Caudate nucleus (tissue), 63 donors: ENCODE measurements at places on chromosomes 3 and 15.

- DNase-seq, result no peak
Measured at GRCh38 chr3:116849261-116849688, 139.7 kb downstream of the TUSC7 start.

- DNase-seq, result no peak
Measured at GRCh38 chr3:16357186-16358121, 92.4 kb downstream of the OXNAD1 start.

- DNase-seq, result no peak
Measured at GRCh38 chr3:182399978-182400737, 393.1 kb upstream of the ATP11B start.

GRCh38 chr3:180594631-180595558 lies 7.1 kb upstream of the TTC14 start:
- DNase-seq, result no peak

DNA sequence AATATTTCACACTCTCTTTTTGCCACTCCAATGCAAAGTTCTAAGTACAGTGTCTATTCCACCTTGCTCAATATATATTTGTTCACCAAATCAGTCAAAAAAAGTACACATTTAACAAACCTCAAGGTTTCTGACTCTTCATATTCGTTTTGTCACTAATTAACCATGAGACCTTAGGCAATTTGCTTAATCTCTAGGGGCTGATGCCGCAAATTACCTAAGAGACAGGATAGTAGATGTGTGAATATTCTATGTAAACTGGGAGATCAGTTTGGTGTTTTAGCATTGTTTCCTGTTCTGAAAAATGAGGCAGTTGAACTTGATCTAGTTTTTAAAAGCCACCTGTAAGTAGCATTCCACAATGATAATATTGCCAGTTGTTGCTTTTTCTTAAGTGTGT lies 182.5 kb upstream of the KCNH8 start:
- DNase-seq, result no peak

DNA sequence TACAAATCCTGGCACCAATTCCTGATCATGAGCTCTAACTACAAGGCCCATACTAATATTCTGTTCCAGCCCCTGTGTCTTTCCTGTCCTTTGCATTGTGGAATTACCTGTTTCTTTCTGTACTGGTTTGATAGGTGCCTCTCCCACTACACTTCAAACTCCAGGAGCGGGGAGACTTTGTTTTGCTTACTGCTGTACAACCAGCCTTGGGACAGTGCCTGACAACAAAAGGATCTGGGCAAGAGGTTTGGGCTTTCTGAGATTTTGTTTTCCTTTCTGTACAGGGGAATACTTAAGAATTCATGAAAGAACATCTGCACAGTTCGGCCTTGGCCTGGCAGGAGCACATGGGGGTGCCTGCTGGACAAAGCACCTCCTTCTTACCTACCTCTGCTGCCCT lies 45.1 kb downstream of the ZDHHC3 start:
- DNase-seq, result no peak

- DNase-seq, result no peak
Measured at GRCh38 chr3:187066228-187066995, 72.9 kb downstream of the RPL39L start.

DNA sequence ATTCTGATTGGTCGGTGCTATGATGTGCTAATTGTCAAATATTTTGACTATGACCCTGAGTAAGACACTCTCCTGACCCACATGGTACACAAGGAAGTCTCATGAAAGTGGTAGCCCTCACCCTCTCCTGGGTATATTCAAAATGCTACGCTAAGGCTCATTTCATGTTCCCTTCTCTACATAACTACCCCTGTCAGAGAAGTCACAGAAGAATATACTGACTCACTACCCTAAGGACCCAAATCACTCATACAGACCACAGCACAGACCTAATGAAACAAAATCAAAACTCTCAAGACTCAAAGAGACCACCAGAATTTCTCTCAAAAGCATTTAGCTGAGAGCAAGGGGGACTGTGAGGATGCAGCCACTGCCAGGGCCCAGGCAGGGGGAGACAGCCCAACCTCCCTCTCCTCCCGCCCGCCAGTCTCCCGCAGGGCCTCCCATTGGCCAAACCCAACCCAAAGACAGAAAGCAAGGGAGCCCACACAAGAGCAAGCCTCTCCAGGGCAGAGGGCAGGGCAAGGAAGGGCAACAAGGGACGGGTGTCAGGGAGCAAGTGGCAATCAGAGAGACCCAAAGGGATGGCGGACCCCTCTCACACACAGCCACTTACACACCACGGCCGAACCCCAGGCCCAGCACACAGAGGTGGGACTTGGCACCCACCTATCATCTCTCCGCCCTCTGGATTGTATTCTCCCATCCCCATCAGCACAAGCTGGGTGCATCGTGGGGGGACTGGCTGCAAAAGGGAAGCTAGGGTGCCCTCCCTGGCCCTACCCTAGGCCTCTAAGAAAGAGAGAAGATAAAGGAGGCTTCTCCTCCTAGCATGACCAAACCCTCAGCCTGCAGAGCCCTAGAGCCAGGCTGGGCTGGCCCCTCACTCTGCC lies 41.6 kb downstream of the MEGF11 start:
- no peak for DNase-seq

DNA sequence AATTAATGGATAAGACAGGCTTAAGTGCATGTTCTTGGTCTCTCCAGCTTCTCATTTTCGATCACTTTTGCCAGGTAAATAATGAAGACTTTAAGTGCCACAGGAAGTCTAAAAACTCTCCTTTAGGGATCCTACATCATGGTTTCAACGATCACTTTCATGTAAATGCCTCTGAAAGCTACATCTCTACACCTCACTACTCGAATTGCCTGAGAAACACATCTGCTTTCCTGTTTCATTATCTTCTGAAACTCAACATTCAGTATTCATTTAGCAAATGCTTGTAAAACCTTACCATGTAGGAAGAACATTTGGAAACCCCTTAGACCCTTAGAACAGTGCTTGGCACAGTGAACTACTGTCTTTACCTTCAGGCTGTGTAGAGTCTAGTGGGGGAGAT lies 16.2 kb downstream of the THAP10 start:
- no peak for DNase-seq

GRCh38 chr3:12560505-12561190 lies 3.8 kb downstream of the MKRN2 start:
- DNase-seq, result no peak

GRCh38 chr15:75215107-75216004 lies 13.7 kb downstream of the C15orf39 start:
- no peak for DNase-seq

GRCh38 chr15:60815321-60815720 lies 336.4 kb upstream of the ICE2 start:
- DNase-seq, result no peak

DNA sequence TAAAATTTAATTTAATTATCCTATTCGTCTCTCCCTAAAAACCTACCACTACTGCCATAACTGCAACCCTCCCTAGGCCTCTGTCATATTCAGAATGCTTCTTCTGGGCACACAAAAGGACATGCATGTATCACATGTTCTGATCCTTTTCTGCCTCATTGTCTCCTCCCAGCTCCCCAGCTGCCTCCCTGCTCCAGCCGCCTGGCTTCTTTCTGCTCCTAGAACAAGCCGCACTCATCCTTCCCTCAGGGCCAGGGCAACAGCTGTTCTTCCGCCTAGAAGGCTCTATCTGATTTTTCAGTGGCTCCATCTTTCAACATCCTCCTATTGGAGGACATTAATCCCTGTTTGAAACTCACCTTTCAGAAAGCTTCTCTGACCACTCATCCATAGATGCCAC lies 38.6 kb downstream of the TMED3 start:
- no peak for DNase-seq

DNA sequence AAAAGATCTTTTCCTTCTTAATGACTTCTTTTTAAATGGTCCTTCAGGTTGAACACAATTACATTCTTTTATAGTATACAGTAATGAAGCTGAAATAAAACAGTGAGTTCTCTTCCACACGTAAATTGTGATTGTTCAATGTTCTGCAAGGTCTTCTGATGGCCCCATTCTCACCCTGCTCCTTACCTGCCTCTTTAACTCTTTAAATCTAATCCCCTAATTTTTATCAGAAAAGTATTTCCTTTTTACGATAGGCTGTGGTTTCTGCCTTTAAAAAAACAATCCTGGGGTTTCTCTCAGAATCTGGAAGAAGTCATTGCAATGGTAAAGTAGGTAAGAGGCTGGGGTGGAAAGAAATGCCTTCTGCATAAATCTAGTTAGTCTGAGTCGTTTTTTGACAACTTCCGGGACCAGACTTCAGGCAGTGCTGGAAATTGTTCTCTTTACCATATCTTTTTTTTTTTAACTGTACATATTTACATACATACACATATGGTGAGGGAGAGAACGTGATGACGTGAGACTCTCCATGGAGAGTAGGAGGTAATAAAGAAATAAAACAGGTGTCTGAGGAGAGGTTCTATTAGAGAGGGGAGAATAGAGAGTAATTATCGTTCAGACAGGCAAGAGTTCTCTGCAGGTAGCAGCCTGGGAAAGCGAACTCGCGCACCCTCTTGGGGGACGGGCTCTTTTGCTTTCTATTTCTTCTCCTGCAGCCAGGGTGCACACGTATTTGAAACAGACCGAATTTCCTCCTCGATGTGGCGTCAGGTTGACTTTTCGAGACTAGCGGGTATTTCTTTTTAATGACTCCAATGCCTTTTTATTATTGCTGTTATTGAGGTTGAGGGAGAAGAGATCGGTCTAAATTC lies at the start of gene SIDT1:
SIDT1 (plus strand) TSS at position 730 of the 872 bp plus-strand sequence. CDS start 467 bp downstream, outside the sequence.
- peak; percentile 59 for DNase-seq

GRCh38 chr3:138941259-138941885 lies 5.6 kb downstream of the FOXL2 start:
- DNase-seq, result no peak

GRCh38 chr3:132843851-132844553 lies 121.8 kb upstream of the NPHP3 start:
- peak; percentile 84 for DNase-seq

DNA sequence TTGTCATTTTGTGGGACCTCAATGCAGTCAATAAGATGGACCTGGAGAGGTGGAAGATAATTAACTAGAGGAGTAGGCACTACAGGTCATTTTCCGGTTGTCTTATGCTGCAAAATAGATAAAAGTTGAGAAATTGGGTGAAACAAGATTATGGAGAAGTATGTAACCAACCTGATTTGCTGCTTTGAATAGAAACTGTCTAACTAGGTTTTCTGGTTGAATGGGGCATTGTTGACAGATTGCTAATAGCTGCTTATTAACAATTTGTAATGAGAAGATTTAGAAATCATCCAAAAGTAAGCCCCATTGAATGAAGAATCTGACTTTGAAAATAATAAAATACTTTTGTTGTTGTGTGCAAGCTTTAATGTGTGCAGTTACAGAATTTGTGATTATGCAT lies 26.2 kb downstream of the PIAS1 start:
- no peak for DNase-seq

GRCh38 chr15:80991421-80991820 lies 1.8 kb upstream of the MESD start:
- DNase-seq, result no peak

DNA sequence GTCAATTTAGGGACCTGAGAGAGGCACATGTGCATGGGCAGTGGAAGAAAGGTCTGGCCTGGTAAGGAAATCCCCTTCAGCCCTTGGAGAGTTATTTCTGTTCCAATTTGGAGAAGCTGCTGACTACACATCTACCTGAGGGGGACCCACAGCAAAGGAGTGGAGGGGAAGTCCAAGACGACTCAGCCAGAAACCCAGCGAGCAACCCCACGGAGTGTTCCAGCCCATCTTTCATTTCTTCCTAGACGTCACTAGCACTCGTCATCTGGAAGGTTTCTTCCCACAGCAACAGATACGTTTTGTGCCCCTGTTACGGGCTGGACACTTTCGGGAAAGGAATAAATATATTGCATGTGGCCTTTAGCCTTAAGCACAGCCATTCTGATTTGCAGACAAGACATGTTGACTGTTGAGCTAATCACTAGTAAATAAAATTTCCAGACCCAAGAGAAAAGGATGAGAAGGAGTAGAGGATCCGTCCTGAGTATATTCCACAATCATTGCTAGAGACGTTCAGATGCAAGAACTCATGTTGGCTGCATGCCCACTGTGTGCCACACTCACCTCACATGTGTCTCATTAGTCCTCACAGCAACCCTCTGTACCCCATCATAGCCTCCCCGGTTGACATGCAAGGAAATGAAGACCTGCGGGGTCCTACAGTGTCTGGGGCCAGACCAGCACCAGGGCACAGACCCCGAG lies 7.8 kb upstream of the FAM174B start:
- no peak for DNase-seq

- no peak for DNase-seq
Measured at GRCh38 chr15:34942363-34942762, 27.2 kb downstream of the AQR start.

DNA sequence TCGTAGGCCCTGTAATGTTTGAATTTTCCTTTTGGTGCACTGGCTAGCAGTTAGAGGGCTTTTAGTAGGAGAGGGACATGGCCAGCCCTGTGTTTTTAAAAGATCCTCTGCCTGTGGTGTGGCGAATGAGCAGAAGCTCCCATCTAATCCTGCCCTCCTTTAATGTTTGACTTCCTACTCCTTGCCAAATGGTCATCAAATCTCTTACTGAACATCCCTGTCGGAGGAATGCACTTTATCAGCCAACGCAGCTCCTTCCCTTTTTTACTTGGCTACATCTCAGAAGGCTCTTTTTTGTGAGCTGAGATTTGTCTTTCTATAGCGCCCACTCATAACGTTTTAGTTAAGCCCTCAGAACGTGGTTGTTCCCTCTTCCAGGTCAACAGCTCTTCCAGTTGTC lies 44.8 kb downstream of the MAP2K5 start:
- no peak for DNase-seq

- no peak for DNase-seq
Measured at GRCh38 chr3:27767000-27767399, 44.9 kb upstream of the EOMES start.

DNA sequence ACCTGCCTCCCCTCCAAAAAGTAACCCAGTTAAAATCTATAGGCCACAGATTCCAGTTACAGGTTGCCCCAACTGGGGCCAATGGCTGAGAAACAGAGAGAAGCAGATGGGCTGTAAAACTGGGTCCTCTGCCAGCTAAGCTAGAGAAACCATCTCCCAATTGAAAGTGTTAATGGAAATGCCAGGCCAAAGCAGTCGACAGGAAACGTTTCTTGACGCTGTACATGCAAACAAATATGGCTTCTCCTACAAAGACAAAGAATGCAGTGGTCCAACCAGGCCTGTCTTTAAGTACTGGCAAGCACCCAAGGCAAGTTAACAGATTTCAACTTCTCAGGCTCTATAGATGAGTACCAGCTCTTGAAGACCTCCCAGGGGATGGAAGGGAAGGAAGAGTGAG lies 71.3 kb downstream of the MAGI1 start:
- no peak for DNase-seq

DNA sequence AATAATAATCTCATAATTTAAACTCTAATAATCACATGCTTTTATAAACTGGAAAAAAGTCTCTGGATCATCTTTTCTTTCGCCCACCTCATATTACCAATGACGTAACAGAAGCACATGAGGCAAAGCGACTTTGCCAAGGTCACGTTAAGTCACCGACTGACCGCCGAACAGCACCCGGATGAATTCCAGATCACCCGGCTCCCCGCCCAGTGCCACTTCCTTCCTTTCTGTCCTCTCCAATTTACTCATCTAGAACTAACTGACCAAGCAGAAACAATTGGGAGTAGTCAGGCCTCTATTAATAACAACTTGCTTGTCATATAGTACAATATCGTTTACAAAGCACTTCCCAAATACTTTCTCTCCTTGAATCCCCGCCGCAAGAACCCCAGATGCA lies 21.1 kb downstream of the FGF12 start:
- no peak for DNase-seq

- no peak for DNase-seq
Measured at GRCh38 chr3:120144267-120144666, 50.0 kb upstream of the GSK3B start.

- DNase-seq, result no peak
Measured at GRCh38 chr3:184058029-184058428, 5.2 kb downstream of the HTR3C start.
